ENCODE measurements at places on chromosomes 1 and 21.

DNA sequence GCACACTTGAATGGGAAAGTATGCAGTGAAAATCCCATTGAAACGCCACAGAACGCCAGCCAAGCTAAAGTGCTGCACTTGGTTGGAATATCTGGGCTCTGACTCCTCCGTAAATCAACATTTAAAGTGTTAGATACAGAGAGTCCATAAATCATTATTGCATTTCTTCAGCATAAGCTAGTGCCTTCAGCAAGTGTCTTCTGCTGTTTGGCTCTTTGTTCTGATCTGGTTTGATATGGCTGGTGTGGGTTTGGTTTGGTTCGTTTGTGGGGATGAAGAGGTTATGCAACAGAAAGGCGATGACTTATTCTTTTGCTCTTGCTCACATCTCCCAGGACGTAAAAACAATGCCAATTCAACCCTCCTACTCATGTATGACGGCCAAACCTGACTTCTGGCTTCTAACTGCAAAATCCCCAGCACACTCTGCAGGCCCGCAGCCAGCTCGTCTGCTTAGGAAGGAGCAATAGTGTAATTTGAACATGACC, 121.8 kb upstream of the ERG start:
- DNase-seq, result peak; percentile 61

DNA sequence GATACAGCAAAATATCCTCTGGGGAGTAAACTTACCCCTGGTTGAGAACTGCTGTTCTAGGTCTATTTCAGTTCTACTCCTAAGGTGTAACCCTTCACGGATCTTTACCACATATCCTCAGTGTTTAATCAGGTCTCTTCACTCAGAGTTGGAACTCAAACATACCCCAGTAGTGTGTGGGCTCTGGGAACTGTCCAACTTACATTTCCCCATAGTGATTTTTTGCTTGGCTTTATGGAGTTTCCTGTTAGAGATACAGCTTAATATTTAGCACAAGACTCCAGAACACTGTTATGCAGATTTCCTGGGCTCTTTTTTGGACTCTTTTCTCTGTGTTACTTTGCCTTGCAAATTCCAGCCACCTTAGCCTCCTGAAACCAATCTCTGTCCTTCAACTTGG, 26.7 kb upstream of the LIN9 start:
- DNase-seq, result no peak

GRCh38 chr1:180899262-180899661, 13.4 kb upstream of the KIAA1614 start:
- DNase-seq, result no peak

GRCh38 chr1:218407630-218408029, 62.5 kb downstream of the TGFB2 start:
- DNase-seq, result no peak

- no peak for DNase-seq
These were observed 112.6 kb downstream of the ADAMTS1 start for GRCh38 chr21:26732432-26733221.

- DNase-seq, result peak; percentile 100
These were observed 275.9 kb upstream of the C1orf105 start for GRCh38 chr1:172144445-172145061.

DNA sequence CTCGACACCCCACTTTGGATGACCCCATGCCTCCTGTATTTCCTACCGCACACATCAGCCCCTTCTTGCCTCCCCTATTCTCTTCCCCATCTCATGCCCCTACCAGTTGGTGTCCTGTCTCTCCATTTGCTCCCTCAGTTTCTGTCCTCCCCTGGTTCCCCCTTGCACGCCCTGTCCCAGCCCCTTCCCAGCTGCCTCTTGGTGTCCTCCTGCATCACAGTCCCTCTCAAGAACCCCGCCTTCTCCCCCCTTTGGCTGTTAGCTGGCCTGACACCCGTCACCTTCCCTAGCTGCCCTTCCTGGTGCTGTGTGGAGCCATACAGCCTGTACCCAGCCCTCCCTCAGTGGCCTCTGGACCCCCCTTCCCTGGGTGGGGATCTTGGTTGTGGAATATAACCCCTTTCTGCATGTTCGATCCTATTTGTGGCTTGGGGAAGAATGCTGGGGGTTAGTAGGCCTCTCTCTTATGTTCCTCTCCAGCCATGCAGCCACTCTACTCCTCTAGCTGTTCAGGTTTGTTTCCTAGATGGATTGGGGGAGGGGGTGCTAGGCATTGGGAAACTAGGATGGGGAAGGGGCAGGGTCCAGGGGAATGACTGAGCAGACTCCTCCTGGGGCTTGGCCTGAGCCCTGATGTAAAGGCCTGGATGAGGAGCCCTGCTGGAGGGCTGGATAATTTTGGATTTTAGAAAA, 41.4 kb upstream of the NFASC start:
- no peak for DNase-seq

DNA sequence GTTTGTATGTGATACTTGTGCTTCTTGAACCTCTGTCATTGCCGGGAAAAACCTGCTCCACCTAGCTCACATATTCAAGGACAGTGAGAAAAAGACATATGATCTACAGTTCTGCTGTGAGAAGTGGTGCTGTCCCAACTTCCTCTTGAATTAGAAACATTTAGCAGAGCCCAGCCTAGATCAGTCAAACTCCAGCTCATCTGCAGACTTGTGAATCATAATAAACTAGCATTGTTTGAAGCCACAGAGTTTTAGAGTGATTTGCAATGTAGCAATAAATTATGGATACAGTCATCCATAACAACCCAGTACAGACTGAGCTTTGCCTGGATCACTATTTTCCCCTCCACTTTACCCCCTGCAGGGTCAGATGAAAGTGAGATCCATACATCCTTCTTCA, 497.8 kb downstream of the PLA2G4A start:
- peak; percentile 4 for DNase-seq

DNA sequence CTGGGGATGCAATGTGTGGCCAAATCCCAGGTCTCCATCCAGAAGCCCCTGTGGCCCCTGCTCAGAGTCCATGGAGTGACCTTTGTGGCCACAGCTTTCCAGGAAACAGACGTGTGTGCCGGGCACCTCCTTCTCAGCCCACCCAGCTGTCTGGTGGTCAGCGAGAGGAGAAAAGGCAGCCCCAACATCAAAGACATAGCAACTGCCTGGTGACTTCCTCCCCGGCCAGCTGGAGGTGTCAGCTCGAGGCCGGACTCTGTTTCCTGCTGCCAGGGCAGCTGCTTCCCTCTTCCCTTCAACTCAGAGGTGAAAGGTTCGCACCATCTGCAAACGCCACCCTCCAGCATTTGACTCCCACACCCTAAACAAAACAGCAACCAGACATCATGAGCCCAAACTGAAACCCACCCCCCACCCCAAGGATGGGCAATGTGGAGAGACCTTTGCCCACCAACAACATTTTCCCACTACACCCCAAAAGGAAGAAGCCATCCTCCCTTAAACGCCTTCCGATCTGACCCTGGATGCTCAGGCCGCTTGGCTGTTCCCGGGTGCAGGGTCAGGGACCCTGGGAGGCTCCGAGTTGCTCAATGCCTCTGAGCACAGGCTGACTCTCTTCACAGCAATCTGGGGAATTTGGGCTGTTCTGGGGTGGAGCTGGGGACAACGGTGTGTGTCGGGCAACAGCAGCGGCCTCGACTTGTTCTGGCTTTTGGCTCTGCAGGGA, 162.3 kb downstream of the PSMG1 start:
- DNase-seq, result peak; percentile 40
